ENCODE measurements at places on chromosomes 5 and 9. TPM values are rescaled to one million over a fixed set of nuclear protein-coding genes. Genes with fewer than 3 reads are reported as not detected.

Gene ZCCHC9
- total RNA-seq: 17.2 TPM

- no peak for DNase-seq
Measured at GRCh38 chr9:108484468-108484867, 371.3 kb downstream of the ACTL7B start.

Gene GABRB2
- 1.6 TPM for total RNA-seq

DNA sequence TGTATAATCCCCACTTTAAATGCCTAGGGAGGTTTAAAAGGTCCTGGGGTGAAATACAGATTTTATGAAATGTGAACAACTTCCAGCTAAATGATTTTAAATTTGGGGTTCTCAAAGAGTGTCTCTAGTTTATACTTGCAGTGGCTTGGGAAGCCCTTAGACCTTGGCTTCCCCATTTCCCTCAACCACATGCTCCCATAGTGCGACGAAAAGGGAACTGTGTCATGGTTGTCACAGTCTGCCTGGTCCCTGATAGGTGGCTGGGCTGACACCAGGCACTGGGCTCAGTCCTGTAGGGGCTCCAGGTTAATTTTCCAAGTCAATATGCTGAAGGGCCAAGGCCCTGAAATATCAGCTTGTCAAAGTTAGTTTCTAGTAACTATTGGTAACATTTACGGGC lies 10.4 kb upstream of the CXCL14 start:
- DNase-seq: peak; percentile 23

- DNase-seq: no peak
Measured at GRCh38 chr9:29393064-29393463, 1819.8 kb upstream of the C9orf72 start.

Gene CDC20B
- total RNA-seq: not detected

DNA sequence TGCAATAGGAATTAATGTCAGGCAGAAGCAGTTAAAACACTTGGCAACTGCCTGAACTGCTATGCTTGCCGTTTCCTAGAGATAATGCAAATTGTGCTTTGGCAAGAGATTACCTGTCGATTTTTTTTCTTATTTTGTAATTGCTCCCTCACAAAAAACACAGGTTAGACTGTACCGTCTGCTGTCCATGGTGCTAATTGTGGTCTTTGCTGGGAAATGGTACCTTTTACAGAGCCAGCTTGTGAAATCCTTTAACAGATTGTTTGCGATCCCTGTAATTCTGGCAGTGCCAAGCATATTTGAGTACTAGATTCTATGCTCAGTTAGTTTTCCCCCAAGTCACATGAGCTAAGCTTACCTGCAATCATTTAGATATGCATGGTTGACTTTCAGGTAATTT lies 2125.8 kb upstream of the WWC1 start:
- no peak for DNase-seq

All from suprapubic skin (tissue), 4 donors.